Neural crest cell (in vitro differentiated cells): ENCODE measurements at places on chromosomes 5 and 9. TPM values are rescaled to one million over a fixed set of nuclear protein-coding genes. Genes with fewer than 3 reads are reported as not detected.

GRCh38 chr5:16899171-16899570, 36.9 kb downstream of the MYO10 start:
- no peak overlapping the region for H3K27ac ChIP-seq

DNA sequence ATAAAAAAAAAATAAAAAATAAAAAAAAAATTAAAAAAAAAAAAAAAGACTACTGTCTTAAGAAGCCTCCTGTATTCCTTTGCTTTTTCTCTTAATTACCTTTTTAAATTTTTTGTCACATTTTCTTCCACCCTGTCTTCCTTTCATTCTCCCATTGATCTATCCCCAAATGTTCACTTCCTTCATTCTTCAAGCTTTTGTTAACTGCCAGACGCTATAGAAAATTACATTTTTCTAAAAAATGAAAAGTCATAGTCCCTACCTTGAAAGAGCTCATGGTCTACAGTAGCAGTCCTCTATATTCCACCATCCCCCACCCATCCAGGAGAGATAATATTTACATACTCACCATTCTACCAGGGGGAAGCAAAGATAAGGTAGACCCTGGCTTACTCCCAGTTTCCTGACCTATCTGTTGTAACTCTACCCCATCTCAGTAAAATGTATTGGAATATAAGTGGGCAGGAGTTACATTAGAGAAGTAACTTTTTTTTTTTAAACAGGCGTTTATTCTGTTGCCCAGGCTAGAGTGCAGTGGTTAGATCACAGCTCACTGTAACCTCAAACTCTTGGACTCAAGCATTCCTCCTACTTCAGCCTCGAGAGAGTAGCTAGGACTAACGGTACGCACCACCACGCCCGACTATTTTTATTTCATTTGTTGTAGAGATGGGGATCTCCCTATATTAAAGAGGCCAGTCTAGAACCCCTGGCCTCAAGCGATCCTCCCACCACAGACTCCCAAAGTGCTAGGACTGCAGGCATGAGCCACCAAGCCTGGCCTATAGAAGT, 3.8 kb upstream of the PRKAA1 start:
- H3K27ac ChIP-seq, result no peak overlapping the region
- no peaks in the 10 kb centered on the region for H3K27me3 ChIP-seq
- peak overlapping the region; percentile 64 for H3K4me3 ChIP-seq
- DNase-seq, result no peak
- no peaks in the 10 kb centered on the region for H3K36me3 ChIP-seq
- H3K4me1 ChIP-seq, result peaks cover 22% of the 10 kb centered on the region

CDC20B gene
- not detected in 2 replicates for total RNA-seq

TAF11L5 gene
- total RNA-seq, result not detected in 2 replicates

GRCh38 chr9:75962013-75962661, 71.7 kb downstream of the PCSK5 start:
- H3K36me3 ChIP-seq, result no peaks in the 10 kb centered on the region
- no peak for DNase-seq
- no peaks in the 10 kb centered on the region for H3K27me3 ChIP-seq
- no peak overlapping the region for H3K27ac ChIP-seq
- H3K4me1 ChIP-seq, result peaks cover 12% of the 10 kb centered on the region
- no peak overlapping the region for H3K4me3 ChIP-seq

DNA sequence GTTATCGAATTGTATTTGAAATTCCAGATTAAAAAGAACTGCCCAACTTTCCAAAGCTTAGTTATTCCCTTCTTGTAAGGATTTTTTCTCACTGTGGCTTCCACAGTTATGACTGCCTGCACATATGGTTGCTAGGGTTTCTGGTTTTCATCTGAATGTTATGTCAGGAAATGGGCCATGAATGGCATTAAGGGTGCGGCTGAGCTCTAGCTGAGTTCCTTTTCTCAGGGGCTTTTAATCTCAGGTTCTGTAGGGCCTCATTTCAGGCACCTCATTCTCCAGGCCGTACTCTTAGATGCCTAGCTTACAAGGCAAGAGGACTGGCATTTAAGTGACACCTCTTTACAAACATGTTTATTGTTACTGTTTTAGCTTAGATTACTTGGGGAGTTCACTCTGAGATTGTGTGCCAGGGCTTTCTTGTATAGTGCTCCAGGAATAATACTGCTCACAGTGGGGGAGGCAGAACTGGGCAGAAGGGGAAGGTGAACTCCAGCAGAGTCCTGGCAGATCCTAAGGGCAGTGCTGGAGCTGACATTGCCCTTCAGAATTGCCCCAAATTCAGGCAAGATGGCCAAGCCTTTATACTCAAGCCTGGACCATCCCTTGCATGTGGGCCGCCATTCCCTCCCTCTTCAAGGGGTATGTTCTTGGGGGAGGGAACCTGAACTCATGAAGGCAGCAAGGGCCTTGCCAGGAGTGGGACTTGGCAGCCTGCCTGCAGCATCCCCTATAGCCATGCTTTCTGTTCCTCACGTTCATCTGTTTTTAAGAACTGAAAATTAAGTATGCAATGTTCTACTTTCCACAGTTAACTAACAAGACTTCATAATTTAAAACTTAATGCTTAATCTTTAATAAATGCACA, 111.5 kb downstream of the KDM4C start:
- peak overlapping the region; percentile 53 for H3K27ac ChIP-seq
- peaks cover 7% of the 10 kb centered on the region for H3K36me3 ChIP-seq
- peaks cover 21% of the 10 kb centered on the region for H3K4me1 ChIP-seq
- no peak for DNase-seq
- H3K4me3 ChIP-seq, result no peak overlapping the region

GRCh38 chr5:173238312-173239232, 3.6 kb upstream of the NKX2-5 start:
- DNase-seq, result no peak
- H3K27me3 ChIP-seq, result peaks cover 100% of the 10 kb centered on the region
- H3K27ac ChIP-seq, result no peak overlapping the region
- no peaks in the 10 kb centered on the region for H3K36me3 ChIP-seq
- peaks cover 60% of the 10 kb centered on the region for H3K4me1 ChIP-seq

GRCh38 chr5:113378959-113379541, 55.7 kb downstream of the TSSK1B start:
- peak; percentile 59 for DNase-seq
- H3K36me3 ChIP-seq, result no peaks in the 10 kb centered on the region
- H3K4me1 ChIP-seq, result no peaks in the 10 kb centered on the region
- no peaks in the 10 kb centered on the region for H3K27me3 ChIP-seq
- no peak overlapping the region for H3K27ac ChIP-seq

- H3K4me1 ChIP-seq, result peaks cover 16% of the 10 kb centered on the region
- H3K27ac ChIP-seq, result no peak overlapping the region
- no peak overlapping the region for H3K4me3 ChIP-seq
Observed at GRCh38 chr5:158967541-158967940, 132.2 kb downstream of the EBF1 start.
